ENCODE measurements at places on chromosomes 11 and 22.

DNA sequence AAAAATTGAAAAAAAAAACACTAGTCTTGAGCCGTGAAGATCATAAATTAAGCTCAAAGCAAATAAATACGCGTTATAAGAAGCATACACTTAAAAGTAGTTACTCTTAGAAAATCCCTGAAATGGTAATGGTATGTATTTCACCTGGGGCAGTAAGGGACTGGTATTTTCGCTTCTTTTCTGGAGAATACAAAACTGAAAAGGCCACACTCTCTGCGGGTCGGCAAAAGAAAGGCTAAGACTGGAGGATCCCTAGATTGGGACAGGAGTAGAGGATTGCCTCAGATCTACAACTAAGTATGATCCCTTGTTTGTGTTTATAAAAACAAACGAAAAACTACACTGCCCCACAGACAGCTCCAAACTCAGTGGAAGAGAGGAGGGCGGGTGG is 617 bp downstream of the TSG101 start:
- no peak for DNase-seq

- DNase-seq: peak; percentile 21
These were observed 9.0 kb downstream of the POLR3H start for GRCh38 chr22:41535244-41535643.

DNA sequence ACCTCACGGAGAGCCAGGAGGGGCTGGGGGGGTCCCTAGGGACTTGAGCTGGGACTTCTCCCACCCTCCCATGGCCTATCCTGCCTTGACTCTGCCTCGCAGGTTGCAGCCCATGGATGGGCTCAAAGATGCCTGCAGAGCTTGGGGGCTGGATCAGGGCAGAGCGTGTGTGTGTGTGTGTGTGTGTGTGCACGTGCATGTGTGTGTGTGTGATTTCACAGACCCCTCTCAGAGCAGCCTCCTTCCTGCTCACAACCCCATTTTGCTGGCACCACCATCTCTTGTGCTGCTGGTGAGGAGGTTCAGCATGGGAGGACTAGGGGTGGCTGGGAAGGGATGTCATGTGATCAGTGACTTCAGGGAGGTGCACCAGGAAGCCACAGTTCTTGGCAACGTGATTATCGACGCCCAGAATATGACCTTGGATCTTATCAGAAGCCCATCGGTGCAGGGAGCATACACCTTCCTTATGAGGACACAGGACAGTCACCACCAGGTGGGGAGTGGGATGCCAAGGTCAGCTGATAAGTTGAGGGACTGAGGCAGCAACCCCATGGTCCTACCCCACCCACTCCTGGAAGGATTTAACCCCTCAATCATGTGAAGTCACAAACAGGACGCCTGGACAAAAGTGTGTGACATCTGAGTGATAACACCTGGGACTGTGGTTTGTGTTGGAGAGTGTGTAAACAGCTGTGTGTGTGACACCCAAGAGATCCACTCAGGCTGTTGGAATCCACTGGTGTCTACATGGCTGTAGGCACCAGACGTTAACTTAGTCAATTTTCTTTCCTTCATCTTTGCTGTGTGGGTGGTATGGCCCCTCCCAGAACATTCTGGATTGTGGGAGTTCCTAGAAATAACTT is 1.8 kb upstream of the NAALADL1 start:
- DNase-seq: no peak

- peak; percentile 73 for DNase-seq
These were observed 7.6 kb downstream of the OR56A1 start for GRCh38 chr11:6022956-6023355.

GRCh38 chr22:50271519-50271970 is 1.4 kb upstream of the MAPK11 start:
- DNase-seq: peak; percentile 71

DNA sequence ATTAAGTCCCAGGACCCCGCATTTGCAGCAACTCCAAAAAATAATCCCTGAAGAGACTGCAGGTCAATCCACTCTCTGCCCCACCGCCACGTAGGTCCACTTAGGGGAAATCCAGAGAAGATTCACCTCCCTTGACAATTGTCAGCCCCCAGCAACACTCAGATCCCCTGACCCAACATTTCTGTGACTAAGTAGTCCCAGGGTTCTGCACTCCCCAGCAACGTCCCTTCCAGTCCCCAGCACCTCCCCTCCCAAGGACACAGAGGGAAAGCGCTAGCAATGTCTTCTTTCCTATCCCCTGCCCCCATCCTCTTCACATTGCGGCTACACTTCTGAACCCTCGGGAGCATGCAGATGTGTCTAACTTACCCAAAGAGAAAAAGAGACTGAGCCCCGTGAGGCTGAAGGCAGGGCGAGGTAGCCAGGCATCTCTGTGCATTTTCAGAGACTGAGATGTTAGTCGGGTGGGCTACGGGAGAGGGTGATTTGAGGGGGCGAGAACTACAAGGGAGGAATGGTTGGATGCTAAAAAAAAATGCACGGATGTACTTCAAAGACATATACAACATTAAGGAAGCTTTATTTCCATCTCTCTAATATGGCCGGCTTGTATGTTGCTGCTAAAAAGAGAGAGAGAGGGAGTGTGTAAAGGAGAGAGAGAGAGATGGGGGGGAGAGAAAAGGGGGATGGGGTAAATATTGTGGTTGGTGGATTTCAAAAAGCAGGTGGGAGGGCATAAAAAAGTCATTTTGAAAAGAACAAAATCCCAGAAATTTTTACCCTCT is at the start of gene SCN2B:
TSS of gene SCN2B (minus strand) at position 647 of the 785 bp plus-strand sequence. CDS start at position 439, 208 bp downstream.
- no peak for DNase-seq

DNA sequence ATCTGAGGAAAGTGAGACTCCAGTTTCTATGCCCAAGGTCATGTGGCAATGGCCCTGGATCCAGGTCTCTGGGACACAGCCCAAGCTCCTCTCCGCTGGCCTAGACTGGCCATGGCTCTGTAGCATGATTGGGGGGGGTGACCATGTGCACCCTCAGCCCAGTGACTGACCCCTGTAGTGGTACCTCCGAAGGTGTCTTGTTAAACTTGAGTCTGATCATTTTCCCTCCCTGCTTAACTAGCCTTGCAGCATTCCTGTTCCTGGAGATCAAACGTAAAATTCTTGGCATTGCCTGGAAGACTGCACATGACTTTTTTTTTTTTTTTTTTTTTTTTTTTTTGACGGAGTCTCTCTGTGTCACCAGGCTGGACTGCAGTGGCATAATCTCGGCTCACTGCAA is 1116.0 kb downstream of the TBC1D22A start:
- no peak for DNase-seq

- no peak for DNase-seq
These were observed 214.7 kb upstream of the CADM1 start for GRCh38 chr11:115718945-115719344.

- no peak for DNase-seq
These were observed 12.5 kb downstream of the ATXN10 start for GRCh38 chr22:45684169-45684568.

- no peak for DNase-seq
These were observed 135.1 kb upstream of the TTC12 start for GRCh38 chr11:113179181-113179704.

- DNase-seq: no peak
These were observed 1151.2 kb upstream of the CCDC90B start for GRCh38 chr11:84437071-84437980.

DNA sequence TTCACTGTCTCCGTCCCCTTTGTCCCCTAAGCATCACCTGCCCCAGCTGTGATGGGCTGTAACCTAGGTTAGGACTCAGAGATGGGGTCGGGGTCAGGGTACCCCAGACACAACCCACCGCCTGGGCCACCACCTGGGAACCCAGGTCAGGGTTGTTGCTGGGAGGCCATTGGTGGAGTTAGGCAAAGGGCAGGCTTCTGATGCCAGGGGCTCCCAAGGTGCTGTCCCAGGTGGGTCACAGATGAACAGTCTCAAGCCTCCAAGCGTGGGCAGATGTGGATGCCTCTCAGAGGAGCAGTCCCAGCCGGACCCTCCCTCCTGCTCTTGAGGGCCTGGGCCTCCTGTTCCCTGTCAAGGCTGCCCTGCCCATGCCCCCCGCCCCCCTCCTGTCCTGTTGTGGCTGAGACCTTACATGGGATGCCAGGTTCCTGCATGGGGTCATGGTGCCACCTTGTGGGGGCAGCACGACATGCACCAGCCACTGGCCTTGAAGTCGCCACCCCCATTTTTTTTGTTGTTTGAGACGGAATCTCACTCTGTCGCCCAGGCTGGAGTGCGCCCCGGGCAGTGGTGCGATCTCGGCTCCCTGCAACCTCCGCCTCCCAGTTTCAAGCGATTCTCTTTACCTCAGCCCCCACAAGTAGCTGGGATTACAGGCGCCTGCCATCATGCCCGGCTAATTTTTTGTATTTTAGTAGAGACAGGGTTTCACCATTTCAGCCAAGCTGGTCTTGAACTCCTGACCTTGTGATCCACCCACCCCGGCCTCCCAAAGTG is 12.1 kb downstream of the GATD1 start:
- DNase-seq: peak; percentile 59

GRCh38 chr11:120331301-120331996 is 4.8 kb upstream of the ARHGEF12 start:
- DNase-seq: peak; percentile 87

- DNase-seq: no peak
These were observed 5.1 kb upstream of the DRG1 start for GRCh38 chr22:31394326-31394725.

GRCh38 chr11:108237058-108237481 is 14.2 kb downstream of the ATM start:
- no peak for DNase-seq

DNA sequence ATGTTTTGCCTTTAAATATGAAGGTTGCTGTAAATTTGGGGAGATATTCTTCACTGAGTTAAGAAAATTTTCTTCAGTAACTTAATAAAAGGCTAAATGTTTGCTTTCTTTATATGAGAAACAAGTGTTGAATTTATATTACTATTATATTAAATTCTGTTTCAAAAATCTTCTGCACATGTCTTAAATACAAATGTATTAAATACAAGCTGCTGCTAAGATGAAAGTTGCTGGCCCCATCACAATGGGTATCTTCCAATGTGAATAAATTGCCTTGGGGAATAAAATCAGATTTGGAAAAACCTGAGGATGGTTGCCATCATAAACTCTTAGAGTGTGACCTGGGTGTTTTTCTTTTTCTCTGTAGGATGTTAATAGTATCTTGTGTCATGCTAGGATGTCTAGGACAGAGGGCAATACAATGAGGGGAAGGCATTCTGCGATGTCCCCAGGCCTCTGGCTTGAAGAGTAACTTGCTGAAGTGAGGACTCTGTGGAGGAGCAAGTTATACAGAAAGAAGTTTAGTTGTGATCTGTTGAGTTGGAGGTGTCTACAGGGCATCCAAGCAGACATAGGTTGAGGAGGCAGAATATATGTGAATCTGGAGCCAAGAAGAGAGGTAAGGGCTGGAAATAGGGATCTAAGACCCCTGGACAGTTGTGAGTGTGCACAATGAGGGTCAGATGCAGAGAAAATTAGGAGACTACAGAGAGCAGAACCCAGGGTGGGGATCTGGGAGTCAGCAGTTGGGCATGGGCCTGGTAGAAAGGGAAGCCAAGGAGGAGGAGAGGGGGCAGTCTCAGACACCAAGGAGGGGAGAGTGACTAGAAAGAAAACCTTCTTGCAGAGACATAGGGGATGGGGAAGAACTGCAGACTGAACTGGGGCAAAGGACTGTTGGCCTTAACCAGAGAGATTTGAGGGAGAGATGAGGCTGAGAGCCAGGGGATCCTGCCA is 4.8 kb downstream of the IGLL5 start:
- DNase-seq: no peak

GRCh38 chr11:110028921-110029320 is 64.3 kb upstream of the ZC3H12C start:
- no peak for DNase-seq

DNA sequence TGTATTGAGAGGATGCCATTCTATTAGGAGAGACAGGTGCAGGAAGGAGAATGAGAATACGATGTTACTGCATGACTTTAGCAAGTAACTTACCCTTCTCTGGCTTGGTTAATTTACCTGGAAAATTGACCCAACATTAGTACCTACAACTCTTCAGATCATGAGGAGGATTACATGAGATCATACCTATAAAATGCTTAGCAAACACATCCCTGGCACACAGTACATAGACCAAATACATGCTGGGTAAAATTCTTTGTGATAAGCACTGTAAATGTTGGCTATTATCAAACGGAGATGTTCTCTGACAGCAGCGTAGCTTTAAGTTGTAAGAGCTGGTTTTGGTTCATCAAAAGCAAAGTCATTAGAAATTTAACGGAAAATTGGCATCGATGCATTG is 28.8 kb downstream of the LARGE1 start:
- no peak for DNase-seq

GRCh38 chr11:14340721-14341120 is 18.3 kb downstream of the RRAS2 start:
- DNase-seq: no peak

DNA sequence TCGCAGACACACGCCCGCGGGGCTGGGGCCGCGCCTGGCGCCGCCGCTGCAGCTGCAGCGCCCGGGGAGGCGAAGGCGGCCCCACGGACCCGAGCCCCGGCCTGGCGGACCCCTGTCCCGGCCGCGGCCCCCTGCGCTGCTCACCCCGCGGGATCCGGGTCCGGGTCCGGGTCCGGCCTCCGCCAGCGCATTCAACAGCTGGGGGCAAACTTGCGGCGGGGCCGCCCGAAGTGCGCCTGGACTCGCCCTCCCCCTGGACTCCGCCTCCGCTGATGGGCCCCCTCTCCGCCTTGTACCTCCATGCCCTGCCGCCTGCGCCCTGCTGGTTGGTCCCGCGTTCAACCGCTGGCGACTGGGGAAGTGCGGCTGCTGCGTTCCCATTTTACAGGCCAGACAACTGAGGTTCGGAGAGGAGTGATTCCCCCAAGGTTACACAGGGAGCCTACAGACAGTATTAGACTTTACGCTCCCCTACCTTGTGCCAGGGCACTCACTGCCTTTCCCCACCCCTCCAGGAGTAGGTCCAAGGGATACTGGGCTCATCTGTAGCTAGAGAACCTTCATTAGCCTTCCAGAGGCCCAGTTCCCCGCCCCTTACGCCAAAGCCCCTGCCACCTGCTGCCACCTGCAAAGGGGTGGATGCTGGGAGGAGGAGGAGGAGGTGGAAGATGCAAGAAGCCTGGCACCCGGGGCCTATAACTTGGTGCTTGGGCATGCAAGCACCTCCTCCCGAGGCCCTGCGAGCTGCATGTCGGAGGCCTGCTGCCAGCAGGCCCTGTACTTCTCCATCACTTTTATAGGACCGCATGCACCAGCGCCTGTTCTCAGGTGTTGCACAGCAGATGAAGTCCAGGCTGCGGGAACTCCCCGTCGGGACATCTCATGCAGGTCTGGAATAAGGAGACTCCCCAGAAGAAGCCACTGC is 694 bp upstream of the ELFN2 start:
- no peak for DNase-seq

- DNase-seq: peak; percentile 99
These were observed 7.1 kb downstream of the USP18 start for GRCh38 chr22:18156878-18157713.

- no peak for DNase-seq
These were observed 34.1 kb downstream of the CSNK2A3 start for GRCh38 chr11:11318961-11319360.
